Activated CD4-positive, alpha-beta T cell treated with anti-CD3 and anti-CD28 coated beads for 48 hours (primary cell): ENCODE measurements at places on chromosomes 1 and 21.

- DNase-seq = peak; percentile 58
Observed at GRCh38 chr1:154755858-154756730, 114.0 kb downstream of the KCNN3 start.

- DNase-seq = no peak
Observed at GRCh38 chr1:27004471-27005165, 8.0 kb downstream of the TENT5B start.

DNA sequence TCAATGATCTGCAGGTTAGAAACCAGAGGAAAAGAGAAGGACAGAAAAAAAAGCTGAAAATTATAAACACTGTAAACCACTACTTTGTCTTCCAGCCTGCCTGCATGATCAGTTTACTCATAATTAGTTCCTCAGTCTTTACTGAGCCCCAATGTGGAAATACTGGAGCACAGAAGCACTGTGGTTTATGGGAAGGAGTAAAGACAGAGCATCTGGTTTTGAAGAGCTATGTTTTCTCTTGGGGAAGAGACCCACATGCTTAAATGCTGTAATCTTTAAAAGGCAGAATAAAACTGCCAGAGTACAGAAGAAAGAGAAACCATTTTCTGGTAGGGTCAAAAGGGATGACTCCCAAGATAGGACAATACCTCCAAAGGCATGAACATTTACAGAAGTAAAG lies 159.0 kb upstream of the ZNHIT6 start:
- DNase-seq = no peak

DNA sequence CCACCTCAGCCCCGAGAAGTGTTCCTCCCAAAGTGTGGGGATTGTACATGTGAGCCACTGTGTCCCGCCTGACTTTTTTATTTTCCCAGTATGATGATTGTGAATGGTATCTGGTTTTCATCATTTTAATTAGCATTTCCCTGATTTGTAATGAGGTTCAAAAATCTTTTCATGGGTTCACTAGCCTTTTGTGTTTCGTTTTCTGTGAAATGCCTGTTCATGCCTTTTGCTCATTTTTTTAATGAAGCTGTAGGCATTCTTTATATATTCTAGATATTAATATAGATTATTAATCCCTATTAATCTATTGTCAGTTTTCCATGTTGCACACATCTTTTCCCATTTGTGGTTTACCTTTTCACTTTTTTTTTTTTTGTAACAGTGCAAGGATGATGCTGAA lies 20.5 kb downstream of the DAP3 start:
- no peak for DNase-seq

GRCh38 chr1:94643819-94644218 lies 102.3 kb upstream of the F3 start:
- no peak for DNase-seq

DNA sequence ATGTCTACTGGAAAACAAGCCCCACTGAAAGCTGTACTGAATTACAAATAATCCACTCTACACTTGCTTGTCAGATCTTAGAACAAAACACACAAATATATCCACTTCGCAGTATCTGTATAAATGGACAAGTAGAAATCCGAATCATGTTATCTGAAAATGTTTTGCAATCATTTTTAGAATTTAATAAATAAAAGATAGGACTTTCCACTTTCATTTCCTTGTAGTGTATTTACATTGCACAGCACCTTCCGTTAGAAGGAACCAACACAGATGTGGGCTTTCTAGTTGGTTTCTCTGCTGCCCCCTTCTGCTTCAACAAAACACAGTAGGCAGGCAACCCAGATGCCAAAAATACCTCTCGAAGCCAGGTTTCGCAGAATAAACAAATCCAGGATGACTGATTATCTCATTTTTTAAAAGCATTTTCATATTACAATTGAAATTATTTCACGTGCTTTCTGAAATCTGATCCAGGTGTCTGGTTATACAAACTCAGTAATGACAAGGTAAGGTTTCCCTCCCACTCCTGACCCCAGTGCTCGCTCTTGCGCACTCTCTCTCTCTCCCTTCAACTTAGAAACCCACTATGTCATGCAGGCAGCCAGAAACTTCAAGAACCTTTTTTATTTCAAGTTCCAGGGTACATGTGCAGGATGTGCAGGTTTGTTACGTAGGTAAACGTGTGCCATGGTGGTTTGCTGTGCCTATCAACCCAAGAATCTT lies 389.9 kb downstream of the SMYD3 start:
- DNase-seq = peak; percentile 28

- no peak for DNase-seq
Observed at GRCh38 chr1:213934649-213935048, 53.1 kb upstream of the PROX1 start.

GRCh38 chr1:161973924-161974845 lies 49.5 kb downstream of the OLFML2B start:
- DNase-seq = no peak

- no peak for DNase-seq
Observed at GRCh38 chr1:25074351-25075227, 144.5 kb upstream of the RUNX3 start.

- DNase-seq = no peak
Observed at GRCh38 chr1:236429715-236430274, 35.7 kb downstream of the EDARADD start.

GRCh38 chr1:76124196-76124595 lies 49.6 kb downstream of the ST6GALNAC3 start:
- DNase-seq = no peak

GRCh38 chr1:61647142-61647541 lies 77.8 kb downstream of the TM2D1 start:
- DNase-seq = no peak
